ENCODE measurements at places on chromosomes 2 and 18.

DNA sequence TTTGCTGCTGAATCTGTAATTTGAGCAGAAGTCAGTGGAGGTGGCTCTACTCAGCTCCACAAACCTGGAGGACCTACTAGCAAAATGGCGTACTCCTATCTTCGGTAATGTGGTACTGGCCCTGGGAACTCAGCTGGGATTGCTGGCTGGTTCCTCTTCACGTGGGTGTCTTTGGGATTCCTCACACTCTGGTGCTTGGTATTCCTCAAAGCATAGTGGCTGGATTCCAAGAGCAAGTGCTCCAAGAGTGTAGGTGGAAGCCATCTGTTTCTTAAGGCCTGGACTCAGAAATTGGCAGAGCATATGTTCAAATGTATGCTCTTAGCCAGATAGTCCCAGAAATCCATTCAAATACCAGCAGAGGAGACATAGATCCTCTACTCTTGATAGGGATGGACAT lies 281.9 kb upstream of the CDH7 start:
- no peak for DNase-seq

DNA sequence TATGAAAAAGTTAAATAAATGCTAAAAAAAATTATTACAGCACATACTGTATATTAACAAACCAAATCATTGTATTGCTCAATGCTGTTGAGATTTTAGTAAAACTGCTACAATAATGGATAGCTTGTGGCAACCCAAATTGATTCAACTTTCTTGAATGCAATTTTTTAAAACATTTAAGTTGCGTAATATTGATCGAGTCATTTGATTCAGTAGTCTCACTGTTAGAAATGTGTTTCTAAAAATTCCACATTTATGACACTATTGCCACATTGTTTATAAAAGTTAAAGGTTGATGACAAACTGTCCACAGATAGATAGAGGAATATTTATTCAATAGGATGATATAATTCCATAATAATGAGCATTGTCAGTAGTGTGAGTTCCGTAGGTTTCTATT lies 640.7 kb upstream of the CRIM1 start:
- no peak for DNase-seq

GRCh38 chr2:61460163-61460562 lies 10.7 kb downstream of the USP34 start:
- DNase-seq, result no peak

DNA sequence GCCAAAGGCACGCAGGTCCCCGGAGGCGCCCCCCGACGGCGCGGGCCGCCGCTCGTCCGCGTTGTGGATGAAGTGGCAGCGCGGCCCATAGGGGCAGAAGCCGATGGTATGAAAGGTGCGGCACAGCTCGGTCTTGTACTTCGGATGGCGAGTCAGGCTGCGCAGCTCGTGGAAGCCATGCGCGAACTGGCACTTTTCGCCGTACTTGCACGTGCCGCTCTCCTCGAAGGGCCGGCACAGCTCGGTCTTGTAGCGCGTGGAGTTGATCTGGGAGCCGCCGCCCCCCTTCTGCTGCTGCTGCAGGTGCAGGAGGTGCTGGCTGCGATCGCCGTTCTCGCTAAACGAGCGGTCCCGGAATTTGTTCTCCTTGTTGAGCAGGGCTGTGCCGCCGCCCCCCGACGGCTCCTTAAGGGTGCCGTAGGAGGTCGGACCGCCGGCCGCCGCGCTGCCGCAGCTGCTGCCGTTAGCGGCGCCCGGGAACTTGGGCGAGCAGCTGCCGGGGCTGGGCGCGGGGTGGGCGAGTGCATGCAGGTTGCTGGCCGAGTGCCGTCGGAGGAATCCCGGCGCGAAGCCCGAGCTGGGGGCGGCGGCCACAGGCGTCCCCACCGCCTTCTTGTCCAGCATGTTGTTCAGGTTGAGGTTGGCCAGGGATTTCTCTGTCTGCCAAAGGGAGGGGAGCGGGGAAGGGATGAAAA lies 1.2 kb downstream of the ZFP36L2 start:
- DNase-seq, result peak; percentile 52
